Coronary artery (tissue), 2 donors: ENCODE measurements at places on chromosomes 4 and X.

DNA sequence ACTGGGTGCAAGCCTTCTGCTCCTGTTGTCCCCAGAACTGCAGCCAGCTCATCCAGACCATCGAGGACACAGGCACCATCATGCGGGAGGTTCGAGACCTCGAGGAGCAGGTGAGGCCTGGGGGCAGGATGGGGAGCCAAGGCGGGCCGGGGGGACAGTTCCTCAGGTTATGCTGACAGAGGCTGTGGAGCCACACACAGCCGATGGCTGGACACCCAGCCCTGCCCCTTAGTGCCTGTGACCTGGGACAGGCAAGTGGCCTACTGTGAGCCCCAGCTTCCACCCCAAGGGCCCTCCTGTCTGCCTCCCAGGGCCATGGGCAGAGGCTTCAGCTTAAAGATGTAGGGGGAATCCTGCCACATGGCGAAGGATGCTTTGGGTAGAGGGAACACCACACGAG lies 14.3 kb downstream of the CCDC22 start:
- DNase-seq = no peak

- no peak for DNase-seq
These were observed 1753.7 kb downstream of the RPA4 start for GRCh38 chrX:98637451-98637850.

DNA sequence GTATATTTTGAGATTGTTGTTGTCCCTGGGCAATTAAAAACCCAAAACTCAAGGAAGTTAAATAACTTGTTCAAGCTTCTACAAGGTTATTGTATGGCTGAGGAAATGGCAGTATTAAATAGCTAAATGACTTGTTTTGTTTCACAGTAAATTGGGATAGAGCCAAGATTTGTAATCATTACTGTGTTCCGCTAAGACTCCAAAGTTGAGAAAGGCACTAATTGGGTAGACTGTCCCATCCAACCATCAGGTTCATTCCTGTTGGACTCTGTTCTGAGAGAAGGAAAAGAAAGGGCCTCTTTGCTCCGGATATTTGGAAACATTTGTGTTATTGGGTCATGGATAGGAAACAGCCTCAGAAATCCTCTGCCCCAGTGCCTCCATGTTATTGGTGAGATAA lies 82.2 kb downstream of the DCLK2 start:
- no peak for DNase-seq

- no peak for DNase-seq
These were observed 25.0 kb downstream of the AFF1 start for GRCh38 chr4:86959588-86960500.

GRCh38 chrX:47584714-47585113 lies 2.5 kb downstream of the TIMP1 start:
- DNase-seq = no peak

DNA sequence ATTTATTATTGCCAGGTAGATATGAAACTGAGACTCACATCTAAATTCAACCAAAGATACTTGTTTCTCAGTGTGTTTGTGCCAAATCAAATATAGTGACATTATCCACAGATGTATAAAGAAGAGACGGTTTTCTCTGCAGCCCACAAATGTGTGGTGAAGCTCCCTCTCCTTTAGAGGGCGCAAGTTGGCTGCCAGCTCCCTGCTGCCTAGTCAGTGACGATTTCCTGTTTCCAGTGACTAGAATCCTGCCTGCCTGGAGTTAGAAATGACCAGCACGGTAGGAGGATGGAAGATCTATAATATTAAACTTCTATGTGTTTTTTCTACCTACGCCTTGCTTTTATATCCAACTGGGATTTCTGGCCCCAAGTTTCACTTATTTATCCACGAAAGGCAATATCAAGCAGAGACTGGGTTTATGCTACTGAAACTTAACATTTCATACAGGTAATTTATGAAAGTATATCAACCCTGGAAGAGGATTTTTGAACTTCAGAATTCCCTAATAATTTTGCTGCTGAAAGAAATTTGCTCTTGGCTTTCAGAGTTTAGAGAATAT lies 1793.7 kb upstream of the TENM3 start:
- DNase-seq = no peak

- DNase-seq = no peak
These were observed 105.8 kb upstream of the DCAF12L1 start for GRCh38 chrX:126658447-126658846.

DNA sequence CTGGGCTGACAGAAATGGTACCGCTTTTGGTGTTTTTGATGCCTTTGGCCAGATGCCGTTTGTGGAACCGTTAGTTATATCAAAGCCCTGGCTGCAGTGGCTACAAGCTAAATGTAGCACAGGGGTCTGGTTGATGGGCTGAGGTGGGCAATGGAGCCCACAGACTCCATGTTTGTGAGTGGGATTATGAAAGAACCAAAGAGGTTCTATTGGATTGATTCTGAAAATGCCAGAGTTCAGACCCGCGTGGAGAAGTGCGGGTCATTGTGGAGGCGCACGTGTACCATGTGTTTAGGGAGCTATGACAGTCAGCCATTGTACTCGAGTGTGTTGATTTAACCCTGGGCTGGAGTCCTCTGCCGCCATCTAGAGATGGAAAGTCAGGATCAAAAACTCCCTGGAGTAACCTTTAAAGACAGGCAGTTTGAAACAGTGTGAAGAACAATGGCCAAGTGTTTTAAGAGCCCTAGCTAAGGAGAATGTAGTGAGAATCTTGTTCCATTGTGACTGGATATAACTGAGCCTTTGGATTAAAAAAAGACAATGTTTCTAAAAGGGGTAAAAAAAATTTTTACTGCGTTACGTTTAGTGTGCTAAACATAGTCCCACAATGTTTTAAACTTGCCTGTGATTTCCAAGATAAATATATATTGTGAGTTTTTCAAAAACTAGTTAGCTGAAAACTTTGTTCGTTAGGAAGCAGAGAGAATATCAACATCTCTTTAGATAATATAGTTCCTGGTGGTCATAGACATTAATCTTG lies 12.7 kb downstream of the ART3 start:
- no peak for DNase-seq

DNA sequence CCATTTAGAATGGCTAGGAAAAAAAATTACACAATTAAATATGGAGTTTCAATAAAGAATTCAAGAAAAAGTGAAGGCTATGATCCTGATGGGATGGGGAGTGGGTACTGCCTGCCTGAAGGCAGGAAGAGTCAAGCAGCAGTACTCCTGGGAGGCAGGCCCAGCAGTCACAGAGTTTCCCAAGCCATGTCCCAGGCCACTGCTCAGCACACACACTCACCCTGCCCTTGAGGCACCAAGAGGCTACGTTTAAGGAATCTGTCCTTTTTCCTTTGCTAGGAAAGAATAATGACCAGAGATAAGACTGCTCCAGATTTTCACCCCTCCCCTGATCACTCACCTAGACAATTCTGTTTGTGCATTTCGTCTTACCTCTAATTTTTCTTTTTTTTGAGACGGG lies 30.2 kb downstream of the MAP7D3 start:
- DNase-seq = no peak

GRCh38 chr4:44988011-44988410 lies 261.7 kb upstream of the GNPDA2 start:
- no peak for DNase-seq

GRCh38 chrX:103488332-103488731 lies 31.0 kb downstream of the RAB40A start:
- DNase-seq = no peak

- DNase-seq = no peak
These were observed 354.1 kb downstream of the TEX13C start for GRCh38 chrX:125673758-125674157.

DNA sequence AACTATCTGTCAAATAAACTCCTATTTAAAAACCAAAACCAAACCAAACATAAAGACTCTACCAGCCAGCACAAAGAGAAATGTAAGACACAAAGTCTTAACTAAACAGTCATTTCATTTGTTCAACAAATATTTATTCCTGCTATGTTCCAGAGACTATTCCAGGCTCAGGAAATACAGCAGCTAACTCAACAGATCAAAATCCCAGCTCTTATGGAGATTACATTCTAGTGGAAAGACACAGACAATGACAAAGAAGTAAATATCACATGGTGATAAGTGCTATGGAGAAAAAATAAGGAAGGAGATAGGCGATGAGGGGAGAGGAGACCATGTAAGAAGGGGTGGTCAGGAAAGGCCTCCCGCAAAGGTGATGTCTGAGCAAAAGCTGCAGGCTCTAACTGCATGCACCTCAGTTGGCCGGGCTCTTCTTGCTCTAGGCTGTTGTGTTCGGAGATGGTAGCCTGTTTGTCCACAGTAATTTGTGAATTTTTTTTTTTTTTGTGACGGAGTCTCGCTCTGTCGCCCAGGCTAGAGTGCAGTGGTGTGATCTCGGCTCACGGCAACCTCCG lies 15.1 kb downstream of the PPEF1 start:
- no peak for DNase-seq
